Ascending aorta (tissue), 2 donors: ENCODE measurements at places on chromosomes 5 and 9.

DNA sequence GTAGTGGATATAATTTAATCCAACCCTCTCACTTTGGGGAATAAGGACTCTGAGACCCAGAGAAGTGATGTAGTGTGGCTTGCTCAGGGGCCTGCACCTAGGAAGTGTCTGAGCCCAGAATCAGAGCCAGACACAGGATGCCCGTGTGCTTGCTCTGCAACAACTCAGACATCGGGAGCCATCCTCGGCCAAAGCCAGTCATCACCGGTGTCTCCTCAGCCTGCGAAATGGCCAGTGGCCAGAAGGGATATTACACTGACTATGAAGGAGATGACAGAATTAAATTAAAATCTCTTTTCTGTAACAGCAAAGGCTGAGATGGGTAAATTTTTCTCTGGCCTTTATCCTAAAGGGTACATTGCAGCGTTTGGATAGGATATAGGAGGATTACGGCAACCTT is 102.9 kb downstream of the MARCHF11 start:
- no peak for DNase-seq

DNA sequence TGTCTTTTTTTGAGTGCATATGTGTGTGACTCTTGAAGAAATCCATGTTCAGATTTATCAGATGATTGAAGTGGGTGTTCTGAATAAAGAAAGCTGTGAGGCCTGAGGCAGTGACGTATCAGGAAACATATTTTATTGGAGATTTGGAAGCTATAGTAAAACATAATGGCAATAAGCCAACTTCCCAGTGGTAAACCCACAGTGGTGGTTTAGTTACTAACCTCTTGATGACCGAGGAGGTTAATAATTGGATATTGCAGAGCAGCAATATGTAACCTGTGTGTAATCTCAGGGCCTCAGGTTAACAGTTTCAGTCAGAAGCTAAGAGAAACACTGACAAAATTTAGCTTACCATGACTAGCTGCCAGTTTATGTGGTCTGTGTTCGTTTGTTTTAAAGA is 6.9 kb downstream of the RGMB start:
- DNase-seq: no peak

- DNase-seq: no peak
These were observed 607.9 kb downstream of the KCTD16 start for GRCh38 chr5:144778561-144778960.

DNA sequence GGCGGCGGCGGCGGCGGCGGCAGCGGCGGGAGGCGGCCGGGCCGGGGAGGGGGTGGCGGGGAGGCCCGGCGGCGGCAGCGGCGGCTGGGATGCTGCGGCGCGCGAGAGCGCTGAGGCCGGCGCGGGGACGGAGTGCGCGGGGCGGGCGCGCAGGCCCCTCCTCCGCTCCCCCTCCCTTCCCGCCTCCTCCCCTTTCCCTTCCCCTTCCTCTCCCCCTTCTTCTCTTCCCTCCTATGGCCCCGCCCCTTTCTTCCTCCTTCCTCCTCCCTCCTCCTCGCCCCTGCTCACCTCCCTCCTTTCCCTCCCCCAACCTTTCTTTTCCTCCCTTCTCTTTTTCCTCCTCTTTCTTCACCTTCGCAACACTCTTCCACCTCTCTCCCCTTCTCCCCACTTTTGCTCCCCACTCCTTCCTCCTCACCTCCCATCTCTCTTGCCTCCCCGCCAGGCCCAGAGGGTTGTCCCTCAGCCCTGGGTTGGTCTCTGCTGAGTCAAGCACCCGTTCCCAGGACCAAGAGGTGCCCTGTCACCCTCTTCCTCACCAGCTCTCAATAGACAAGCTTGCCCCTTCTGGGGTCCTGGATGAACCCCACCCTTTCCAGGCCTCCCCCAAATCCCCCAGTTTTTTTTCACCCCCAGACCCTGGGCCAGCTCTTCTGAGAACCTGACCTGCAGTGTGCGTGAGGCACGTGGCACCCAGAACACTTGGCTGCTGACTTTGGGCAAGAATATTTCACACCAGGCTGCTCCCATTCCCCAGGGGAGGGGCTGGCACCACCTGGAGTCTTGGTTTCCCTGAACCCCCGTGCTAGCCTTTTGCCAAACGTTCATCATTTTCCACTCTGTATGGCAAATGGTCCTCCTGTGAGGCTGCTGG is at the start of gene SEMA4D:
TSS of gene SEMA4D (minus strand) at position 136 of the 874 bp plus-strand sequence. CDS start 92,657 bp downstream, outside the sequence.
- DNase-seq: no peak

DNA sequence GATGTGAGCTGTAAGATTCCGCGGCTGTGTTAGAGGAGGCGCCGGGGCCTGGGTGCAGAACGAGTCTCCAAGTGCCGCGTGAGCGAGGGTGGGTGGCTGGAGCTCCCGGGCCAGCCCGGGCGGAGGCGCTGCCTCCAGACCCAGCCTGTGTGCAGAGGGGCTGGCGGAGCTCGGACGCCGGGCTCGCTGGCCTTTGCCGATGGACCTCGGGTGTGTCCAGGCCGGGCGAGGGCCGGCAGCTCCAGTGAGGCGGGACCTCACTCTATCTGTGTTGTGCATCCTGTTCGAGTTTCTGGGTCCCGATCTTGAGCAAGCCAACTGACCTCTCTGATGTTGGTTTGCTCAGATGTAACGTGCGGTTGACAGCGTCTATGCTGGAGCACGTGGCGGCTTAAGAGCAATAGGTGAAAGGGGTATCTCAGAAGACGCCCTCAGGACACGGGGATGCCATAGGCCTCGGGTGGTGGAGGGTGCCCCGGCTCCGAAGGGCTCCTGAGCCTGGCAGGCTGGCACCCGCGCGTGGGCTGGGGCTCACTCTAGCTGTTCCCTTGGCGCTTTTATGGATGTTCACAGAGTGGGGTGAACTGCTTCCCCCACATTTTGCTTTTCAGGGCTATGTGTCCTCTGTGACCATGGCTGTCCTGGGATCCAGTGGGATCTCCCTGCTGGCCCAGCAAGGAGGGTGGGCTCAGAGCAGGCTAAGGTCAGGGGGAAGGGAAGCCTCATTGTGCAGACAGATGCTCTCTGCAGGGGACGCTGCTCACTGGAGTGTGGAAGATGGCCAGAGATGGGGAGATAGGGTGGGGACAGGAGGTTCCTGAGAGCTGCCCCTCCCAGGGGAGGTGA is 69.8 kb downstream of the MRPL36 start:
- no peak for DNase-seq

DNA sequence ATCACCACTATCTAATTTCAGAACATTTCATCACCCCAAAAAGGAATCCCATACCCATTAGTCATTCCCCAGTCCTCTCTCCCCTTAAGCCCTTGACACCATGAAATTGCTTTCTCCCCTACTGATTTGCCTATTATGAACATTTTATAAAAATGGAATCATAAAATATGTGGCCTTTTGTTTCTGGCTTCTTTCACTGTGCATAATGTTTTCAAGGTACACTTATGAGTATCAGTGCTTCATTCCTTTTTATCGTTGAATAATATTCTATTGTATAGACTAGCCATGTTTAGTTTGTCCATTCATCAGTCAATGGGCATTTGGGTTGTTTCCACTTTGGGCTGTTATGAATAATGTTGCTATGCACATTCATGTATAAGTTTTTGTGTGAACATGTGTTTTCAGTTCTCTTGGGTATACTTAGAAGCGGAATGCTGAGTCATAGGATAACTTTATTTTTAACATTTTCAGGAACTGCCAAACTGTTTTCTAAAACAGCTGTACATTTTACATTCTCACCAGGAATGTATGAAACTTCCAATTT is 40.4 kb upstream of the FGF1 start:
- DNase-seq: peak; percentile 8

DNA sequence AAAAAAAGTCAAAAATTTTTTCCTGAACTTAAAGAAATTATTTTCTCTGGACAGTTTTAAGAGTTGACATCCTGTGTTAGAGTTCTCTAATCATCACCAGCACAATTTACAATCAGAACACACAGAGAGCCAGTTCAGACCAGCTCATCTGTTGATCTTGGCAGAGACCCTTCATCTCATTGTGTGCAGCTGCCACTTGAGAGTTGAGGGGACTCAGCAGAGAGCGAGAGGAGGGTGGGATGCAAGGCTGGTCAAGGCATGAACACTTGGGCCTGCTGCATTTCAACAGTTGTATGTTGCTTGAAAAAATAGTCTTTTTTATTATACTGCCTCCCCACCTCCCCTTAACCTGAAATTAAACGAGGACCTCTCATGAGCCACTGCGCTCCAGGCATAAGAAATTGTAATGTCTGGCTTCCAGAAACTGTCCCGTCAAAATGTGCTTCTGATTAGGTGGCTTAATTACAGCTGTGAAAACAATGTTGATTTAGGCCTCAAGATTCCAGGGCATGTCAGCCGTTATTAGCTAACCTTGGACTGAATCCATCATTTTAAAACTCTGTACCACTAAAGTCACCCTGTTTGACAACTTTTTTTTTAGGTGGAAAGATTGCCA is 383.6 kb downstream of the CCDC171 start:
- no peak for DNase-seq

- DNase-seq: no peak
These were observed 45.8 kb upstream of the ATG10 start for GRCh38 chr5:81925981-81926380.

- DNase-seq: no peak
These were observed 65.7 kb upstream of the ADCY2 start for GRCh38 chr5:7330256-7330655.

DNA sequence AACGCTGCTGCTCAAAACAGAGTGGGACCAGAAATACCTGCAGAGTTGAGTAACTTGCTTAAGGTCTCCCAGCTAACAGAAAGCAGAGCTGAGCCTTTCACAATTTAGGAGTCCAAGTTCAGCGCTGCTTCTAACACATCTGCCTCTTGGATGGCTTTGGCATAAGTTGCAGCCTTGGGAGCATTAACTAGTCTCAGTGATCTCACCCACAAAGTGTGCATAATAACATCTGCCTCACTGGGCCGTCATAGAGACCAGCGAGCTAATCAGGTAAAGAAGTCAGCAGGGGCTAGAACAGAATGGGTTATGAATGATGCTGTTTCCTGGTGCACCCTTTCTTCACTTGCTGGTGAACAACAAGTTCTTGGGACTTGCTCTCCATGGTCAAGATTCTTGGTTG is 36.5 kb downstream of the WWC1 start:
- no peak for DNase-seq

- DNase-seq: no peak
These were observed 104.9 kb upstream of the ZNF618 start for GRCh38 chr9:113771199-113771598.

DNA sequence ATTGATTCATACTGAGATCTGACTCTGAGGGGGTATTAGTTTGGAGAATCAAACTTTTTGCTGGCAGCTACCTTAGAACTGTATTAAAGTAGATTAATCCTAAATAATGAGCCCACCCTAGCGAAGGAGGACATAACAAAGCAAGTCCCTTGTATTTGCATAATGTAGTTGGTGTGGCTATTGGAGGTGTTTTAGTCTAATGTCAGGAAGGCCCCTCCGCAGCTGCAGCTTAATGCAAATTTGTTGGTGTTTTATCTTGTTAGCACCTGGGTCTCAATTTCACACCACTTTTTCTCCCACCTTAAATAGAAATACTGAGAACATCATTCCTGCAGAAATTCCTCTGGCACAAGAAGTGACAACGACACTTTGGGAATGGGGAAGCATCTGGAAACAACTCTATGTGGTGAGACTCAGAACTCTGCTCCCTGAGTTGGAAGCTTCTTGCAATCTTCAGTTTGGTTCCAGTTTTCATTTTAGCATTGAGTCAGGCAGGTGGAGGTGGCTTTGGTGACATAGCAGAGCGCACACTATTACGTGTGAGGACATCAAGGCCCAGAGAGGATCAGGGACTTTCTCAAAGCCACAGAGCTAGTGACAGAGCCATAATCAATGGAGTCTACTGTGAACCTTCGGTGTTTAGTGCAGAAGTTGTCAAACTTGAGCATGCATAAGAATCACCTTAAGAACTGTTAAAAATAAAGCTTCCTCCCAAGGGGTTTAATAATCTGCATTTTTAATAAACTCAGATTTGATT is 33.9 kb downstream of the DOCK2 start:
- DNase-seq: no peak

GRCh38 chr5:174799121-174799520 is 74.7 kb downstream of the MSX2 start:
- no peak for DNase-seq

DNA sequence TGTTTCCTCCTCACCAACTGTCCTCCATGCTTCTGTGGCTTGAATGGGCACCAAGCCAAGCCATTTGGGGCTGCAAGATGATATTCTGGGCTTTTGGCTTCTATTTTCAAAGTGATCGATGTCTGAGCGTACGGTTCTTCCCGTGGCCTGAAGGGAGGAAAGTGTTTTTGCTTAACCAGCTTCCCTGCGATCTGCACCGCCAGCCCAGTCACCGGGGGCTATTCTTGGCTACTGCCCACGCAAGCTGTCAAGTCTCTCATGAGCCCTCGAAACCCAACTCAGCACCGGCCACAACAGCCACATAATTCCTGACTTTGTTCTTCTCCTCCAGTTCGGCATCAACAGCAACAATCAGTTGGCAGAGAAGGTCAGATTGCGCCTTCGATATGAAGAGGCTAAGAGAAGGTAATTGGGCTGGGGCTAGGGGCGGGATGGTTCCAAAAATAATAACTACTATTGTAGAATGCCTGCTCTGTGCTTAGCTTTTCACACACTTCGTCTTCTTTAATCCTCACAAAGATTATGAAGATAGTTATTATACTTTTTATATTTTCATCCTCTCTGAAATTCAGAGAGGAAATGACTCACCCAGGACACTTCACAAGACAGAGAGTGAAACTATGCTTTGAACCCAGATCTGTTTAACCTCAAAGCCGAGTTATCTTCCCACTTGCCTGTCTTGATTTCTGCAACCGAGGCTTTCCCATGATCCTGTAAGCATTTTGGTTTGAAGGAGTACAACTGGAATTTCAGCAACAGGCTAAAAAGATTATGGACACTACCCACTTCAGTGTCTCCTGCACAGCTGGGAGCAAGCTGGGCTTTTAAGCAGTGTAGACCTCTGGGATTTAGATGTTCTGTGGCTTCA is 76.4 kb upstream of the RARS1 start:
- DNase-seq: no peak

DNA sequence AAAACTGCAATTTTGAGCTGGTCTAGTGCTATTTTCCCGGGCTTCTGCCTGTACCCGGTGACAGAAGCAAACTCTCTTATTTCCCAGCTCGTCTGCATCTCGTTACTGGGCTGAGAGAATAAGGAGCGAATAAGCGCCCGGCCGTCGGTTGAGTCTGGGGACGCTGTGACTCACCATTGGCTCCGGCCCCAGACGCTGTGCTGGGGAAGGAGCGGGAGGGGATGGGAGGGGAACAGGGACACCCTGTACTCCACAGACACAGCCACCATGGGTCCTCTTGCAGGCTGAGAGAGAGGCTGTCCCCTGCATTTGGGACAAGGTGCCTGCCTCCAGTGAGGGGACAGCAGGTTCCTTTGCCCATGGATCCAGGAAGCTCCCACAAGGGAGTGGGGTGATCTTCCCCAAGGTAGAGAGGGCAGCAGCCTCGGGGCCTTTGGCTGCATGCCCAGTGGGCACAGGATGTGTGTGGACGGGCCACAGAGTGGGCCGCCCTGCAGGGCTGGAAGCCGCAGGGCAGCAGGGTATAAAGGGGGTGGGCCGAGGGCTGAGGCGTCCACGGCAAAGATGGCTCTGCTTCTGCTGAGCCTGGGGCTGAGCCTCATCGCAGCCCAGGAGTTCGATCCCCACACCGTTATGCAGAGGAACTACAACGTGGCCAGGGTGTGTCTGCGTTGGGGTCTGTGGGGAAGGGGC is at the start of gene LCN9:
TSS of gene LCN9 (plus strand) at position 552 of the 693 bp plus-strand sequence. CDS start at position 565, 13 bp downstream.
- no peak for DNase-seq
